ENCODE measurements at places on chromosomes 13 and 19.

DNA sequence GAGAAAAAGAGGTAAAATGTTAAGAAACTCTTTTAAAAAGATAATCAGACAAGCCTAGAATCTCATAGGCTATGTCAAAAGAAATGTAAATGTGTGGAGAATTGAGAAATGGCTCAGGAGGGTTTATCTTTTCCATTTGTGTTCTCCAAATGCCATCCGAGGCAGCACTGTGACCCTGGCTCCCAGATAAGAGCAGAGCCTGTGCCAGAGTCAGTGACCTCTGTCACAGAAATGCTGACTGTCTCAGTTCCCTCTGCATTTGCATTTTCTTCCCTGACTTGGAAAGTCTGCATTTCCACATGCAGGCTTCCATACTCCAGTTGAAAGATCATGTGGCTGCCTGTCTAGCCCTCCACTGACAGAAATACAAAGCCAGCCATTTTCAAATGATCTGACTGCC, 42.0 kb downstream of the SERTM1 start:
- no peak for DNase-seq

GRCh38 chr19:17109962-17110598, 34.5 kb downstream of the MYO9B start:
- peak; percentile 84 for DNase-seq

- DNase-seq: no peak
Measured at GRCh38 chr13:26423629-26424028, 133.9 kb upstream of the WASF3 start.

DNA sequence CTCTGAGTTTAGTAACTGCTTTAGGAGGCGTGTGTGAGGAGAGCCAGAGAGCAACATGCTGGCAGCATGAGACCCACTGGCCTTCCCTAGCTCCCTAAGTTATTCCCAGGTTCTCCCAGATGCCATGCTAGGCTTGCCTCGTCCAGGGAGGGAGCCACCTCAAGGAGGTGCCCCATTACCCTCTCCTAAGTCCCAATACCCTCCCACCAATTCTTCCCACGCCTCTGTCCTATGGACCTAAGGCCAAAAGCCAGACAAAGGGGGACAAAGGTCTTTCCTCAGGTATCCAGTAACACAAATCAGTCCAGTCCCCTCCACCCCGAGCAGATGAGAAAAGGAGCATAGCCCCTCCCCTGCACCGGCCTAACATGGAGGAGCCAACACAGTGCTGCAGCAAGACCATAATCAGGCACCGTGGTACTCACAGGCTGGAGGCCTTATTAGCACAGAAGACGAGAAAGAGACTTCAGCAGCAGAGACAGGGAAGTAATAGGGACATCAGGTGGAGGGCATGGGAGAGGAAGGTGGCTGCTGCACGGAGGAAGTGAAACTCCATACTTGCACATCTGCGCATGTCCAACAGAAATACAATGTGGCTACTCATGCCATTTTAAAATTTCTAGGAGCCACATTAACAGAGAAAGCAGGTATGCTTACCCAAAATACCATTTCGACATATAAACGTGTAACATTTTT, 46.3 kb downstream of the BRD4 start:
- DNase-seq: peak; percentile 75

- DNase-seq: no peak
Measured at GRCh38 chr19:5594521-5594950, 26.8 kb upstream of the TINCR start.

DNA sequence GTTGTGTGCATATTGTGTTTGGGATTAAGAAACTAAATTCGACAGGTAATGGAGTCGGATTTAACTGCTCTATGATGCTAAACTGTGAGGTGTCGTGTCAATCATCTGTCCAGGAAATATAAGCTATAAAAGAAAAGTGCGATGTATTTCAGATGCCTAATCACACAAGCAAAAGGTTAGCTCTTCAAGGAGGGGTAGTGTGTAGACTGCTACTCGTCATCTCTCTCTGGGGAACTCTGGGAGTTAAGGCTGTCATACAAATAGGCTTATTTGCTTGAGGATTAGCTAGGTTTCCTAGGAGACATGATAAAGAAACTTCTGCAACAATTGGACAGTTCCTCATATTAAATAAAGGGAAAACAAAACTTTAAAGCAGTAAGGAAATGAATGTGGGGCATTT, 462.1 kb downstream of the OLFM4 start:
- DNase-seq: no peak

GRCh38 chr13:46968450-46968849, 71.6 kb upstream of the HTR2A start:
- no peak for DNase-seq

- no peak for DNase-seq
Measured at GRCh38 chr19:18903156-18904037, 7.4 kb upstream of the CERS1 start.

DNA sequence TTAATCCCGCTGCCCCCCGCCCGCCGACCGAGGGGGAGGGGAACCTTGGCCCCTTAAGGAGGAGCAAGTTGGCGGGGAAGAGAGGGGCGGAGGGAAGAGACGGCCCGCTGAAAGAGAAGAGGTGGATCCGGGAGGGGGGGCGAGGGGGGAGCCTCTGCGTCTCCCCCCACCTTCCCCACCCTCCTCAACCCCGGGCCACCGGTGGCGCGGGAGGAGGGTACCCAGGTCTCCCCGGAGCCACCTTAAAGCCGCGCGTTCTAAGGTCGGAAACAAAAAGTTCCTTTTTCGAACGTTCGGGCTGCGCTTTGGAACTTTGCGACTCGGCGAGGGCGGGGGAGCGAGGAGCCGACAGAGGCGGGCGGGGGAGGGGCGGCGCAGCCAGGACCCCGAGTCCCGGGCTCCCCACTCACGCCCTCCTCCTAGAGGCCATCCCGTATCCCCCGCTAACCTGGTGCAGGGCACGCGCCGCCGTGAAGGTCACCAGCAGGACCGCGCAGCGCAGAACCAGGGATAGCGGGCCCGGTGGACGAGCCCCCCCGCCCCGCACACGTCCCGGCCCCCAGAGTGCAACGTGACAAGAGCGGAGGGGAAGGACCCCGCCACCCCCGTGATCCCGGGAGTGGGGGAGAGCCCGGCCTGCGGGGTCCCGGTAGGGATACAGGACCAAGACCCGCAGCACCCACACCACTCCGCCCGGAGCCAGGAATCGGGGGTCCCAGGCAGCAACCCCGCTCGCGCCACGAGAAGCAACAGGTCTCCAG, 659 bp downstream of the ERF start:
- DNase-seq: peak; percentile 79

DNA sequence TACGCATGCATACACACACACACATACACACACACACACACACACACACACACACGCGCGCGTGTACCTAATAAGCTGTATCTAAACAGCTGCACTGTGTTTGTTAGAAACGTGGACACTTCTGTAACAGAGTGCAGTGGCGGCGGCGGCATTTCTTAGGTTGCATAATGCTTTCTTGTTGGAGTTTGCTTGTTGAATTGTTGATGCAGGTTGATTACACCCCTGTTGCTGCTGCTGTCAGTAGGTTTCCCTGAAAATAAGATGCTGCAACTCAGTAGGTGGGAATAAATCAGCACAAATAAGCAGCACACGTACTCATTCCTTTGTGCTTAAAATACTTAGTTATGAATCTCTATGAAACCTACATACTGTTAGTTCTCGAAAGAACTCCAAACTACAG, 479.2 kb downstream of the LIG4 start:
- no peak for DNase-seq

DNA sequence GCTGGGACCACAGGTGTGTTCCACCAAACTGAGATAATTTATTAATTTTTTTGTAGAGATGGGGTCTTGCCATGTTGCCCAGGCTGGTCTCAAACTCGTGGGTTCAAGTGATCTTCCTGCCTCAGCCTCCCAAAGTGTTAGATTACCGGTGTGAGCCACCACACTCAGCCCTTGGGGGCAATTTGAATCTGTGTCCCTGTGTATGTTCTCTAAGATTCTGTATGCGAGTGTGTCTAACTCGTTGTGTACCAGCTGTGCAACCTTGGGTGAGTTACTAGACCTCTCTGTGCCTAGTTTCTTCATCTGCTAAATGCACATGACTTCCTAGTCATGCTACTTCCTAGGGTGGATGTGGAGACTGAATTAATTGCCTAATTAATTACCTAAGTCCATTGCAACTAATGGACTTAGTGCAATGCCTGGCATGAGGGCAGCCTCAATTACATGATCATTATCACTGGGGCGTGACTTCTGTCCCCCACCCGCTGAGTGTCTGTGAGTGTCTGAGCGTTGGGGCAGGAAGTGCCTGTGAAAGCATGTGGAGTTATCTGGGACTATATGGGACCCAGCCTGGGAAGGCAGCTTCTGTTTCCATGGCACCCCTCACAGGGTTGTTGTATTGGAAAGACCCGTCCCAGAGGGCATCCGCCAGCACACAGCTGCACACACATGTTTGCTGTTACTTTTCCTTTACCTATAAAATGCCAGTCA, 1.8 kb upstream of the NCCRP1 start:
- no peak for DNase-seq

Measured in GM20000 (cell line).